ENCODE measurements at places on chromosomes 13 and 19.

- no peak for DNase-seq
Measured at GRCh38 chr13:111228262-111229144, 91.9 kb upstream of the TEX29 start.

DNA sequence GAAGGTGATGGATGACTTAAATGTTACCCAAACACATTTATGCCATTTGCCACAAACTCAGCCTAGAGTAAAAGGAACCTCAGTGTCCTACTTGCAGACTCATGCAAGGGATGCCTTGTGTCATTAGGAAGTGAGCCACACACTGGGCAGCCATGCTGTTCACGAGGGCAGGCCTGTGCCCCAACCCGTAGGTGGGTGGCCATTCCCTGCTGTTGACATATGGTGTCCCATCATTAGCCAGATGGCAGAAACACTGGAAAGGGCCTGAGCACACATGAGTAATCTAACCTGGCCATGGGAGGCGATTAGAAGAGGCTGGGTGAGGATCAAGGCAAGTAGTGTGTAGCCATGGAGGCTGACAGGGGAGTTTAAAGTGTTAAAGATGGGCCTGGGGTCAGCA, 9.7 kb upstream of the LRCH1 start:
- DNase-seq, result no peak

- no peak for DNase-seq
Measured at GRCh38 chr19:32068793-32069192, 276.6 kb upstream of the ZNF507 start.

DNA sequence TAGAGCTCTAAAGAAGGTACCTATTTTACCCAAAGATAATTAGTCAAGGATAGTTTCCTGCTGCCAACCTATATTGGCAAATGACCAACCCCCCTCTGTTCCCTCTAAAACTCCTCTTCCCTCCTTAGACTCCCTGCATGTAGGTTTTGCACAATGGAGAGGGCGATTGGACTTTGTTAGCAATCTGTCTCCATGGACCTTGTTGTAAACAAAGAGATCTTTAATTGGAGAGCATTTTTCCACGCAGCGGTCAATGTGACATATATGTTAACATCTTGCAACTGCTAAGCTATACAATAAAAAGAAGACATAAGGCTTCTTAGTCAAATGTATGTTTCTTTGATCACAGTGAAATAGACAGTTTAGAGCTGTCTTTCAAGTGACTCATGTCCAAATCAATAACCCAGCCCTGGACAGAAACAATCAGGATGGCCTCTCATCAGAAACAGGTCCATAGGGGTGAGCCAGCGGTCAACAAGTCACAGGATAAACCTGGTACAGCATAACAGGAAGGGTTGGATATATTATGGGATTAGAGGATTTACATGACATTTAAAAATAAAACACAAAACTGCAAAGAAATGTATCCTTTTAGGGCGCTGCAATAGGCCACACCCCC, 69.7 kb upstream of the UBL3 start:
- DNase-seq, result no peak

- no peak for DNase-seq
Measured at GRCh38 chr13:98632961-98633360, 56.1 kb upstream of the STK24 start.

- DNase-seq, result no peak
Measured at GRCh38 chr19:44807162-44807561, 1.7 kb upstream of the BCAM start.

DNA sequence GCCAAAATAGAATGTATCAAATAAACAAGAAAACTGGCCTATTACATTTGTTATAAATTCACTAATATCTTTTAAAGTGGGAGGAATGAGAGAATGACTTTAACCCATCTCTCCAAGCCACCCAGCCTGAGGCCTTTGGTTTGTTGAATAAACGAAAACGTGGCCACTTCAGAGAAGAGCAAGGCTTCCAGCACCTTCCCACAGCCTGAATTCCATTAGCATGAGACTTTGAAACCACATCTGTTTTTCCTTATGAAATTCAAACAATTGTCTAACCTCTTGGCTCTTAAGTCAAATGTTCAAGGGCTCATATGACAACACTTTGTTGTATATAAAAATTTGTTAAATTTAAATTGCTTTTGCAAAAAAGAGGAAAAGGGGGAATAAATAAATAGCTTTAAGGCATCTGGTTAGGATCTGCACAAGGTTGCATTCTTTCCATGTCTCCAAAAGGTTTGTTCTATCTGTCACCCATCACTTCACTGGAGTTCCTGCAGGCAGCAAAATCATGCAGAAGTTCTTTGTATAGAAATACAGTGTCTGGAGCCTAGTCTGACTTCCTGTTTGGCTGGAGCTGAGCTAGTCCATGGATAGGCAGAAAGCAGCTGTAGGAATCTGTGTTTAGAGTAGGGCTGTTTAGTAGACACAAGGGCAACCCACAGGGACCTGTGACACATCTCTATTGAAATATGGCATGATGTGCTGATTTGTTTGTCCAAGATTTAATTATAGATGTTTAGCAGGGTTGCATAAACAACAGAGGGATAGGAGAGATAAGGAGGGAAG, 502.3 kb downstream of the KCTD12 start:
- DNase-seq, result no peak

DNA sequence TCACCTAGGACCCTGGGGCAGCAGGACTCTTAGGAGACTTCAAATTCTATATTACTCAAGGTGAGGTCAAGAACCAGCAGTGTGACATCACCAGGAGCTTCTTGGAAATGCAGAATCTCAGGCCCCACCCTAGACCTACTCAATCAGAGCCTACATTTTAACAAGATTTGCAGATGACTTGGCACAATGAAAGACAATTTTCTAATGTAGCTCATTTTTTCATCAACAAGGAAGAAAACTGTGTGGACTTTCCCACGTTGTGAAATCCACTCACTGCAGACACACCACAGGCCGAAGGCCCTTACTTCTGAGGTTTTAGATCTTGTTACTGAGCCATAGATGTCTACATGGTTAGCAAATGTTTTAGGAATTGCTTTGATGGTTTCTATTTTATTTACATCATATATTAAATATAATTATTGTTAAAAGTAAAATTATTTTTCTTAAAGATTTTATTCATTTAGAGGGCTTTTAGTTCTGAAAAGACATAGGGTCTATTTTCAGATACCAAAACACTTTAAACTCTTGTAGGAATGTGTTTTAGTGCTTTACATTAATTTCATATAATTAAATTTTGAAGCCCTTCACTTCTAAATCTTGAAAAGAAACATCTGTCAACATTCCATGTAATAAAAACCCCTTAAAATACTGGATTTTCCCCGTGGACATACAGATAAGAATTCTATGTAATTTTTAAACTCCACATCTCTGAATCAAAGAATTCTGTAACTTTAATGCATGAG, 18.5 kb upstream of the STARD13 start:
- no peak for DNase-seq

GRCh38 chr13:75236774-75237173, 245.2 kb downstream of the TBC1D4 start:
- DNase-seq, result no peak

GRCh38 chr13:103730407-103730806, 664.2 kb upstream of the SLC10A2 start:
- DNase-seq, result no peak

DNA sequence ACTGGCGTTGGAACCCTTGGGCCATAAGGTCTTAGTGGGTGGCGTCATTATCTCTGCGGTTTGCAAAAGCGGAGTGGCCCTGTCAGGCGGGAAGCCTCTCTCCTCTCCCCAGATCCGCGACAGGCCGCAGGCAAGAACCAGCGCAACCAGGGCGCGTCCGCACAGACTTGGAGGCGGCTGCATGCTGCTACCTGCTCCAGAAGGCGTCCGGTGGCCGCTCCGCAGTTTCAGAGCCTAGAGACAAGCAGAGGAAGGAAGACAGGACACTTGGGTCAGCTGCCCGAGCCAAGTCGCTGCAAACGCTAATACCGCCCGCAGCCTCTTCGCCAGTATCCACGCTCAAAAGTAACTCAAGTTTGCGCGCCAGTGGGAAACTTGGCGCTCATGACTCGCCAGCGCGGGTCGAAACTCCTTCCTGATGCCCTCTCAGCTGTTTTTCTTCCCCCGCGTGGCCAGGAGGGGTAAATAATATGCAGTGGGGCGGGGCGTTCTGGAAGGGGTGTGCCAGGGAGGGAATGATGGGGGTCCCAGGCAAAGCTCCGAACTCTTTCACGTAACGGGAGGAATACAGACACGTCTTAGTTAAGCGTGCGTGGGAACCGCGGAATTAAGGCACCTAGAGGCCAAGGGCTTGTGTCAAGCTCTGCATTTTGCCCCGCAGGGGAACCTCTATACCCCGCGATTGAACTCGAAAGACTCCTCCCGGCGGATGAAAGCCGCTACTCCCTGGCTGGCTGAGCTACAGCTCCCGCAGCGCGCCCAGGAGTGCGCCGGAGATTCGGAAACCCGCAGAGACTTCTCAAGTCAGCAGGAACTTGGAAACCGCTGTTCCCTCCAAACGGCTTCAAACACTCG, at the start of gene EDNRB:
Gene EDNRB, minus strand, starts transcription at position 441 of the 855 bp plus-strand sequence. Its CDS starts 258 bp downstream, at position 183.
- no peak for DNase-seq

DNA sequence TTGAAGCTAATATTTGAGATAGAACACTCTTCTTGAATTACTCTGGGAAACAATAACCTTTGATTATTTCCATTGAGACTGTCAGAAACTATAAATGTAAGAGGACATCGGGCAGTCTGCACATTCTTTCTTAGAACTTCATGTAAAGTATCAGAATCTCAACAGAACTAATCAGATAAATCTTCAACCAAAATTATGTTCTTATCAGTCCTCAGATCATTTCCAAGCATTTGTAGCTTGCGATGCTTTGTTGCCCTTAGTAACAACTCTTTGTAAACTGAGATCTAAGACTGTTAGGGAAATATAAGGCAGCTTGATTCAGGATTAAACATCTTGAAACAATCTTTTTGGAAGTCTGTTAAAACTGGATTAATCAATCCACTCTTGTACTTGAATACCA, 70.3 kb downstream of the FNDC3A start:
- no peak for DNase-seq

GRCh38 chr19:14530005-14530348, 583 bp downstream of the TECR start:
- no peak for DNase-seq

DNA sequence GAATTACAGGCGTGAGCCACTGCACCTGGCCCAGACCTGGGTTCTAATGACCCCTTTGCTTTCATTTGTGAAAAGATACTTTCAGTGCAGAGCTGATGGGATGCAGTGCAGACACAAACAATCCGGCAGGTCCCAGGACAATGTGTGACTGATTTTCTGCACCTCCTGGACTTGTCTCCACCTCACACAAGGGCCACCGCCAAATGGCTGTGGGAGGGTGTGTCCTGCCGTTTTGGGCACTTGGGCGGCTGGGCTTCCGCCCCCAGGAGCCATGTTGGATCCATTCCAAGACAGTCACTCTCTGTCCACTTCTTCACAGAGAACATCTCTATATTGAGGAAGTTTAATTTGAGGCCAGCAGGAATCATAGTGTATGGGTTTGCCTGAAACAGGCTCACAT, 112.3 kb upstream of the ZNF507 start:
- no peak for DNase-seq

DNA sequence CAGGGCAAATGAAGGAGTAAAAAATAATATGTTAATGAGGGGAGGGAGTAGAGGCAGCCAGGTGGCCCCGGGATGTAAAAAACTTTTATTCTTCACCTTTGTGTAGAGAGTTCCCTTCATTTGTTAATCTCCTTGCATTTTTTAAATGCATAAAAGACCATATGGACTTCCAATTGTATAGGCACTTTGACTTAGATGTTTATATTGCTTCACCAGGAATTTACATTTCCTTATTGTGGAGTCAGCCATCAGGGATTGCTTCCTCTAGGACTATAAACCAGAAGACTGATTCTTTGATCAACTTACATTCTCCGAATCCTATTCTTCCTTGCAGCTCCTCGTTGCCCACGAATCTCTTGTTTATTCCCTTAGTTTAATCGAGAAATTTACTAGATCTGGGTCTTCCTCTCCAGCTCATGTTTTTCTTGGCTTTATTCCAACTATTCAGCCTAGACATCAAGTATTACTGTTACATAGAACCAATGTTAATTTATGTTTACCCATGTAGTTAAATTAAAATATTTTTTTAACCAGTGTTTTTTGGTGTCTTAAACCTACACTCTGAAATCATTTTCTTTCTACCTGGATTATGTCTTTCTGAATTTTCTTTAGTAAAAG, 1187.0 kb upstream of the SLC10A2 start:
- no peak for DNase-seq

Measured in CMK (cell line).